ENCODE measurements at places on chromosomes 3 and 15.

GRCh38 chr15:63287109-63287508 lies 9.7 kb downstream of the APH1B start:
- DNase-seq, result no peak

- peak; percentile 31 for DNase-seq
Measured at GRCh38 chr15:20346082-20346805, 195.4 kb downstream of the GOLGA6L6 start.

GRCh38 chr3:129305592-129306091 lies 27.0 kb downstream of the HMCES start:
- DNase-seq, result peak; percentile 70

- DNase-seq, result no peak
Measured at GRCh38 chr3:134353831-134354611, 20.2 kb downstream of the AMOTL2 start.
